OCI-M1 (cell line): ENCODE measurements at places on chromosomes 1 and 21.

DNA sequence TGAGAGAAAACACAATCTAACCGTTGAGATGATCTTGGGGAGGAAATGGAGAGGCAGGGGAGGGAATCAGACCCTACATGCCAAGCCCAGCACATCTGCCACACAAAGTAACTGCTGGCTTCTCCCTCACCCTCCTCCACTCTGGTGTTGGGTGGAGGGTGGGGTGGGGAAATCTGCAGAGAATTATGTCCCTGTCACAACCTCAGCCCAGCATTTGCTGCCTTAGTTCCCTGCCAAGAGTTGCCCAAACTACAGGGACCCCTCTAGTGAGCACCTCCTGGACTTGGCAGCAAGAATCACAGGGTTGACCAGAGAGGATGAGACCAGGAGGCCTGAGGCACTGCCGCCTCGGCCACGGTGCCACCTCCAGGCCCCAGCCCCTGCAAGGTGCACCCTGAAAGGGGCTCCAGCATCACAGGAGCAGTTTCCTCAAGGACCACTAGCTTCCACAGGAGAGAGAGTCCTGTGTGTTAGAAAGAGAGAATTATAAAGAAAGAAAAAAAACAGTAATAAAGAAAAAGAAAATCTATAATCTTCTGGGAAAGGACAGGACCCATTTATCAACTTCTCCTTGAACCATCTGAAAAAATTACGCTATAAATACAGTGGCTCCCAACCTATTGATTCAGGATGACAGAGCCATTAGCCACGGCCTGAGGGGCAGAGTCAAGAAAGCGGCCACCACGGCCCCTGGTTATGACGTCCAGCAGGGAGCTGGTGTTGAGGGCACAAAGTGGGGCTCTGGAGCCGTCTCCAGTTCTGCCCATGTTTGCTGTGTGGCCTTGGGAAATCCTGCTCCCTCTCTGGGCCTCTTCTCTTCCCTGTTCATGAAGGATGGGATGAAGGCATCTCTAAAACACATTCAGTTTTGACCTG is 451.7 kb downstream of the MATN1 start:
- DNase-seq = no peak

- DNase-seq = no peak
Measured at GRCh38 chr21:41598561-41599431, 90.8 kb upstream of the TMPRSS2 start.

DNA sequence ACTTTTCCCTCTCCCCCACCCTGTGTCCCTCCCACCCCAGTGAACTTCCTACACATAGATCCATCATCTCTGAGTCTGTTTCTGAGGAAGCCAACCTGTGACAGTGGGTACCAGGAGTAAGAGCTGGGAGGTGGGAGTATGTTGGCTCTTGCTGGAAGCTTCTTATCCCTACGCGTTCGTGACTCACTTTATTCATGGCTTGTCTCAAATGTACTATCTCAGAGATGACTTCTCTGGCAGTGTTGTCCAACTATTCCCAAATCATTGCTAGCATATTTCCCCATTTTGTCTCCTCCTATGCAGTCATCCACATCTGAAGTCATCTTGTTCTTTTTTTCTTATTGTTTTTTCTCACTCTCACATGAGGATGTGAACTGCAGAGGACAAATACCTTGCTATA is 88.0 kb downstream of the HIVEP3 start:
- no peak for DNase-seq

DNA sequence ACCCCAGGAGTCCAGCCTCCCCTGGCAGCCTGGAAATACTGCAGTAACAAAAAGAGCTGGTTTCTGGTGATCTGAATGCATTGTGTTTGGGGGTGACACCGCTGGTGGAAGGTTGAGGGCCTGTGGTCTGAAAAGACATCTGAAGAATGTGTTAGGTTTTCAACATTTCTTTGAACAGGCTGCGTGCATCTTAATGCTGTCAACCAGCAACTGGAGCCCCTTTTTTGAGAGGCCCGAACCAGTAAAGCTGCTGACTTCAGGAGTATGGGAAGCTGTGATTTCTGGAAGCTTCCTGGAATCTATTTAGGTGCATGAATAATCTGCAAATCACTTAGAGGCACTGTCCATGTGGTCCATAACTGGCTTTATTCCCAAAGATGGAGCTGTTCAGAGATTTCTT is 17.0 kb downstream of the ATP5PO start:
- no peak for DNase-seq

GRCh38 chr1:94620345-94621031 is 78.9 kb upstream of the F3 start:
- DNase-seq = no peak

GRCh38 chr1:16175610-16176553 is 20.0 kb upstream of the EPHA2 start:
- peak; percentile 81 for DNase-seq

GRCh38 chr1:29880556-29880955 is 644.2 kb downstream of the PTPRU start:
- DNase-seq = no peak

- DNase-seq = no peak
Measured at GRCh38 chr1:232416026-232416568, 213.8 kb downstream of the SIPA1L2 start.

- DNase-seq = no peak
Measured at GRCh38 chr1:165858364-165858823, 31.0 kb downstream of the UCK2 start.

- no peak for DNase-seq
Measured at GRCh38 chr21:35533893-35534292, 484.8 kb upstream of the RUNX1 start.

- no peak for DNase-seq
Measured at GRCh38 chr1:235739631-235740030, 90.0 kb upstream of the GNG4 start.

DNA sequence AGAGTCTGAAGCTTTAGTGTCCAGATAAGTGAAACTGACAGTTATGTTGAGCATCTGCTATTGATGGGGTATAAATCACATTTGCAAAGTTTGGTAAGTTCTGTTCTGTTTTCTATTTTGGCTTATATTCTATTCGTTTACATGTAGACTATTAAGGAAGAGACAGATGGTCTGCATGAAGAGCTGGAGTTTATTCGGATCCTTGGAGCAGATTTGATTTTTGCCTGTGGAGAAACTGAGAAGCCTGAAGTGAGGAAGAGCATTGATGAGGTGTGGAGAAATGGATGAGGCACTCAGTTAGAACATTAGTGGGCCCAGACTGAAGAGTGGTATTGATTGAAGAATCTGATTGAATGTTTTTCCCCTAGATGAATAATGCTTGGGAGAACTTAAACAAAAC is 50.6 kb upstream of the BMP8A start:
- no peak for DNase-seq

GRCh38 chr1:211741116-211741515 is 65.7 kb upstream of the NEK2 start:
- peak; percentile 55 for DNase-seq

GRCh38 chr1:93324486-93325464 is 20.9 kb upstream of the DR1 start:
- DNase-seq = no peak

GRCh38 chr1:3906672-3907020 is 6.6 kb upstream of the C1orf174 start:
- no peak for DNase-seq

GRCh38 chr1:98733782-98734112 is 72.2 kb downstream of the SNX7 start:
- no peak for DNase-seq

DNA sequence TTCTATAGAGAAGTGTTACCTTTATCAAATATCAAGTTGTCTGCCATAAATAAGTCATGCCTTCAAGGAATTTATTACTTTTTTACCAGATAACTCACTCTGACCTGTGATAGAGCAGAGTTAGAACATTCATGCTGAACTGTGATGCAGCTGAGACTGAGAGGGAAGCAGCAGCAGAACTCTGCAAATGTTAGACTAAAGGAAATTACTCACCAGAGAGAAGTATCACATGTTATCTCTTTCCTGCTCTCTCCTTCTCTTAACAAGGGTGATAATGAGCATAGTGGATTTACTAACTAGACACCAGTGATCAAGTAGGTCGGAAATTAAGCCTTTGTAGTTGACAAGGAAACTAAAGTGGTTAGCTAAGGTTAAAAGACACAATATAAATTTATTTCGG is 181.6 kb downstream of the RASAL2 start:
- no peak for DNase-seq

- no peak for DNase-seq
Measured at GRCh38 chr1:40792036-40792435, 8.4 kb downstream of the KCNQ4 start.

GRCh38 chr1:225886159-225887029 is 2.6 kb downstream of the LEFTY1 start:
- no peak for DNase-seq

GRCh38 chr1:198185146-198185545 is 28.3 kb downstream of the NEK7 start:
- no peak for DNase-seq

DNA sequence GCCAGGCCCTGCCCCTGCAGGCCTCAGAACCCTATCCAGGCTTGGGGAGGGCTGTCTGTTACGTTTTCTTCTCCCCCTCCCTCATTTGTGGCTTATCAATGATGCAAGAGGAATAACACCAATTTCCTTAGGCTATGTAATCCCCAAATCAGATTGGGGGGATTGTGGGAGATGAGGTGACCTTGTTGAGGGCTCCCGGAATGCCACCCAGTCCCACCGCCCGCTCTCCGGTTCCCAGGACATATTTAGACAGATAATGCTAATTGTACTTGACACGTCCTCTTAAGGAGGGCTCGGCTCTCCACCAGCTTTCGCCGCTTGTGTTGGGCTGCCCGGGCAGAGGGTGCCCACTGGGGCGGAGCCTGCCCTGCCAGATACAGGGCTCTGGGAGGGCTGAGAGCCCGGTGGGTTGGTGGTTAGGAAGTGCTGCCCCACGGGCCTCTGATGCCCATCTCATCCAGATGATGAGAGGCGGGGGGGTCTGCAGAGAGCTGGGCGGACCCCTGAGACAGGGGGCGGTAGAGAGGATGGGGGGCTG is 90.0 kb downstream of the CASZ1 start:
- DNase-seq = no peak

- DNase-seq = peak; percentile 13
Measured at GRCh38 chr21:33855190-33855589, 60.4 kb downstream of the ATP5PO start.

DNA sequence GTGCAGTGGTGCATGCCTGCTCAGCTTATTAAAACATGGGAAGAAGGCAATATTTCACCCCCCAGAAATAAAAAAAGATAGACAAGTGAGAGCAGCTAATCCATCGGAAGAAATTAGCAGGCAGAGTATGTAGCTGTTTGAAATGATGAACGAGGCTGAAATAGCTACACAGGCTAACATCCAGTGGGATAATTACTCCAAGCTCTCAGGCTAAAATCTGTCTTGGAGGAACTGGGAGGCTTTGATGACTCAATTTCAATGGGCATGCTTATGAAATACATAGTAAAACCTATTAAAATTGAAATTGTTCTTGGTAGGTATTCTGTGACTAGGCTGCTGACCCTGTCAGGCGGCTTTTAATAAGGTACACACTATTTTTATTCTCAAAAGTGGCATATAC is 84.1 kb upstream of the RRP15 start:
- no peak for DNase-seq

DNA sequence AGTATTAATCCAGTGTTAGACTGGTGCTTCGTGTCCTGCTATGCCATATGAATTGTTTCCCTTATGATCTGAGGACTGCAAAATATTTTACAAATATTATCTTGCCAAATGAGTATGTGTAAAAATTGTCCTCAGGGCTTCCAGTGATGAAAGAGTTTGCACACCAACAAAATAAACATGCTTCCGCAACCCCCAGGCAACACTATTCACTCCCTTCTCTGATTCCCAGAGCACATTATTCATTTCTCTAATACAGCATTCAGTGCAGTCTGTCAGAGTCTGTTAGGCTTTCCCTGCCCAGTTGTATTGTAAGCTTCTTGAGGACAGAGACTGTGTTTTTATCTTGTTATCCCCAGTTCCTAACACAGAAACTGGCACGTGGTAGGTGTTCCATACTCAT is 409.9 kb upstream of the C1orf87 start:
- DNase-seq = no peak

GRCh38 chr1:118948351-118948750 is 39.8 kb downstream of the TBX15 start:
- no peak for DNase-seq

DNA sequence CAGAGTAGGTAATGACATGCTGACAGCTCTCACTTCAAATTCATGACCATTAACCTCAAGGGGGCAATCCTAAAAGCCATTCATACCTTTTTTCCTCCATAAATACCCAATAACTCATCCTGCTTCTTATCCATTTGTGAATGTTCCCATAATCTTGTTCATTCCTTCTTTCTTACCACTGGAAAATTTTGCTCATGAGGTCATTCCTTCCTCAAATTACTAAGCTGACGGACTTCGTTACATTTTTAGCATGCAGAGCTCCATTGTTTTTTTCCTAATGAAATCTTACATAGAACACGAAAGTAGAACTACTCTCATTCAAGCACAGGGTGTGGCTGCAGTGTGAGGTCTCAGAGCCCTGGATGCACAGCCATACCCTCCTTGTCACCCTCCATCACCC is 276.5 kb upstream of the DPYD start:
- DNase-seq = no peak

DNA sequence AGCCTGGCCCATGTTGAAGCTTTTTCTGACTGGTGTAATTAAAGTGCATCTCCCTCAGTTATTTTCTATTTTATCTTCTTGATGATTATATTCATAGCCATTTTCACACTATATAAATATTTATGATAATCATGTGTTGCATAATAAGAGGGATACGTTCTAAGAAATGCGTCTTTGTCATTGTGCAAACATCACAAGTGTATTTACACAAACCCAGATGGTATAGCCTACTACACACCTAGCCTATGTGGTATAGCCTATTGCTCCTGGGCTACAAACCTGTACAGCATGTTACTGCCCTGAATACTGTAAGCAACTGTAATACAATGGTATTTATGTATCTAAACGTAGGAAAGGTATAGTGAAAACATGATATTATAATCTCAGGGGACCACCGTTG is 88.1 kb downstream of the BACH1 start:
- DNase-seq = no peak
